Naive thymus-derived CD4-positive, alpha-beta T cell (primary cell): ENCODE measurements at places on chromosomes 1 and 21. TPM values are rescaled to one million over a fixed set of nuclear protein-coding genes. Genes with fewer than 3 reads are reported as not detected.

DNA sequence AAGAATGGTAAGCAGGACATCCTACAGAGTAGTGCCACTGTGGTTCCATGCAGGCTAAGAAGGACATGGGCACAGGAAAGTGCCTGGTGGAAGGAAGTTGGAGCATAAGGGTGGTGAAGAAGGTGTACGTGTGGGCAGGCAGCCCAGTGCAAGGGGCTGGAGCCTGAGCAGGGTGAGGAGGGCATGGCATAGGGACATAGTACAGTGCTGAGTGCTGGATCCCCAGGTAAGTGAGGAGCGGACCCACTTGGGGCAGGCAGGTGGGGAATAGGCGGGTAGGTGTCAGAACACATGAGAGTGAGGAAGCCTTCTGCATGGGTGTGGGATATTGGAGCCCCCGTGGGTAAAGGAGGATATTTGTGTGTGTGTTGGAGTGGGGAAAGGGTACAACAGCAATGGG lies 15.7 kb upstream of the LRRC53 start:
- no peak overlapping the region for H3K27ac ChIP-seq
- no peak overlapping the region for H3K4me3 ChIP-seq
- no peaks in the 10 kb centered on the region for H3K4me1 ChIP-seq
- no peaks in the 10 kb centered on the region for H3K27me3 ChIP-seq
- no peak for DNase-seq

DNA sequence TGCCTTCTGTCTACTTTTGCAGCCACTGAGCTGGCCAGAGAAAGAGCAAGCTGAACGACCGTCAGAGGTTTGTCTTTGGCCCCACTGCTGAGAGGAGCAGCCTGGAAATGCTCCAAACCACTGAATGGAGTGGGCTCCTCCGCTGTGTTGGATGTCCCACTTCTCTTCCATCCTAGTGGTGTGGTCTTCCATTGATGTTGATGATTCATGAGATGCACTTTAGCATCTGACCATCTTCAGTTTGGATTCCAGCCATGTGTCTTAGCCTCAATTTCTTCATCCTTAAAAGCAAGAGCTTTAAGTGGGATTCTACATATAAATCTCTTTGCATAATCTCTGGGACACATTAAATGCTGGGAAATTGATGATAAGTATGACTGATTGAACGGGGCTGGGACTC lies 276.9 kb downstream of the SIPA1L2 start:
- H3K4me3 ChIP-seq, result no peak overlapping the region
- H3K36me3 ChIP-seq, result no peaks in the 10 kb centered on the region
- no peak for DNase-seq

GRCh38 chr1:54743416-54744226 lies 20.7 kb downstream of the PARS2 start:
- no peak overlapping the region for H3K4me3 ChIP-seq
- no peaks in the 10 kb centered on the region for H3K27me3 ChIP-seq
- H3K4me1 ChIP-seq, result no peaks in the 10 kb centered on the region
- DNase-seq, result no peak
- H3K36me3 ChIP-seq, result peaks cover 56% of the 10 kb centered on the region
- no peak overlapping the region for H3K27ac ChIP-seq

- no peaks in the 10 kb centered on the region for H3K27me3 ChIP-seq
- no peak overlapping the region for H3K27ac ChIP-seq
- no peak overlapping the region for H3K4me3 ChIP-seq
- H3K4me1 ChIP-seq, result no peaks in the 10 kb centered on the region
Observed at GRCh38 chr1:59994302-59995198, 68.0 kb upstream of the CYP2J2 start.

- H3K4me1 ChIP-seq, result no peaks in the 10 kb centered on the region
- no peaks in the 10 kb centered on the region for H3K36me3 ChIP-seq
- no peak overlapping the region for H3K27ac ChIP-seq
- H3K27me3 ChIP-seq, result no peaks in the 10 kb centered on the region
Observed at GRCh38 chr1:28278763-28279162, 19.4 kb downstream of the SESN2 start.

DNA sequence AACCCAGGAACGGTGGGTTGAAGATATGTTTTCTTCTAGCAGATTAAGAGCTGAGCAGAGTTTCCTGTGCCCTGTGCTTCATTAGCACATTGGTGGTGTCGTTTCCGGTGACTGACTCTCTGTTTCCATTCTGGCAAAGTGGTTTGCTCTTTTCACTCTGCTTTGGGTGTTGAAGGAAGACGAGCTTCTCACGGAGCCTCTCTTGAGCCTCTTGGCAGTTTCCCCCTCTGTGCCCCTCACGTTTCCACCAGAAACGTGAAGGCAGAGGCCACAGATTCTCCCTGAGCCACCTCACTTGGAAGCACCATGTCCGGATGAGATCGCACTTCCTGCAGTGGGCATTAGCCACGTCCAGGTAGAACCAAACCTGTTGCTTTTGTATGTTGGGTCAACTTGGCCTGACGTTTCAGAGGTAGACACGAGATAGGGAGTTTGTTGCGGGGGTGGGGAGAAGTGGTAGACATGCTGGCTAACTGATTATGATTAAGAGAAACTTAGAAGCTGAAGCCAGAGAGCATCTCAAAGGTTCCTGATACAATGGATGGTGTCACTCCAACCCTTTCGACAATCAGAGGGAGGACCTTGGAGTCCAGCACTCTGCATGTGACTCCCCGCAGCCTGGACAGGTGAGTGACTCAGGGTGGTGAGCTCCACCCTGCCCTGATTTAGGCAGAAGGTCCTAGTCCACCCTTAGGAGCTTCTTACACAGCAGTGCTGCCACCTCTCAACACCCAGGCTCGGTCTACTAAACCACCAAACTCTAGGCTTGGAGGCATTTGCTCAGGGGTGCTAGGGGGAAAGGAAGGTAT lies at the start of gene LAX1:
LAX1 (plus strand) TSS at position 155 of the 809 bp plus-strand sequence; CDS start at position 538, 383 bp downstream.
- peak; percentile 81 for DNase-seq
- H3K27me3 ChIP-seq, result no peaks in the 10 kb centered on the region
- peak within 1 kb of the TSS; percentile 88 for H3K27ac ChIP-seq
- no peaks in the 10 kb centered on the region for H3K36me3 ChIP-seq
- peak within 1 kb of the TSS; percentile 72 for H3K4me3 ChIP-seq
- peaks cover 44% of the 10 kb centered on the region for H3K4me1 ChIP-seq

- no peak for DNase-seq
- no peaks in the 10 kb centered on the region for H3K36me3 ChIP-seq
- H3K4me3 ChIP-seq, result no peak overlapping the region
- H3K27ac ChIP-seq, result no peak overlapping the region
Observed at GRCh38 chr1:119097380-119097779, 43.1 kb downstream of the WARS2 start.

- H3K27me3 ChIP-seq, result no peaks in the 10 kb centered on the region
- no peaks in the 10 kb centered on the region for H3K36me3 ChIP-seq
- H3K4me3 ChIP-seq, result no peak overlapping the region
- H3K4me1 ChIP-seq, result peaks cover 9% of the 10 kb centered on the region
Observed at GRCh38 chr1:40857737-40858136, 4.4 kb downstream of the CITED4 start.

- peaks cover 4% of the 10 kb centered on the region for H3K36me3 ChIP-seq
Observed at GRCh38 chr1:11735531-11735853, 444 bp upstream of the AGTRAP start.

- no peak overlapping the region for H3K4me3 ChIP-seq
- no peaks in the 10 kb centered on the region for H3K4me1 ChIP-seq
- no peaks in the 10 kb centered on the region for H3K36me3 ChIP-seq
Observed at GRCh38 chr1:61098333-61098732, 16.0 kb downstream of the NFIA start.

DNA sequence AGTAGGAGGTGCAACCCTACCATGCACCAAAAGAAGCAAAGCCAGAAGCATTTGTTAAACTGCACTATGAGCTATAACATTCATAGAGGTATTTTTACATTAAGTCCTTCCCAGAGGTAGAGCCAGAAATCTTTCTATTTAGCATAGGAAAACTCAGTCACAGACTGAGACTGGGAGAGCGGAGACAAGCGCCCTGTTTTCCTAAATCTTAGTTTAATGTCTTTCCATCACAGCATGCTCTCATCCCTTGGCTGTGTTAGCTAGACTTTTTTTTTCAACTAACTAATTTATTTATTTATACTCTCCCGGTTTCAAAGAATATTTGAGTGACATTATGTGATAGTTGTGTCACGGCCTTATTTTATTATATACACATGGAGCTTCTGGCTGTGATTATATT lies 304.1 kb downstream of the LMX1A start:
- no peak for DNase-seq
- no peak overlapping the region for H3K4me3 ChIP-seq
- no peaks in the 10 kb centered on the region for H3K36me3 ChIP-seq
- H3K27ac ChIP-seq, result no peak overlapping the region
- no peaks in the 10 kb centered on the region for H3K27me3 ChIP-seq

DNA sequence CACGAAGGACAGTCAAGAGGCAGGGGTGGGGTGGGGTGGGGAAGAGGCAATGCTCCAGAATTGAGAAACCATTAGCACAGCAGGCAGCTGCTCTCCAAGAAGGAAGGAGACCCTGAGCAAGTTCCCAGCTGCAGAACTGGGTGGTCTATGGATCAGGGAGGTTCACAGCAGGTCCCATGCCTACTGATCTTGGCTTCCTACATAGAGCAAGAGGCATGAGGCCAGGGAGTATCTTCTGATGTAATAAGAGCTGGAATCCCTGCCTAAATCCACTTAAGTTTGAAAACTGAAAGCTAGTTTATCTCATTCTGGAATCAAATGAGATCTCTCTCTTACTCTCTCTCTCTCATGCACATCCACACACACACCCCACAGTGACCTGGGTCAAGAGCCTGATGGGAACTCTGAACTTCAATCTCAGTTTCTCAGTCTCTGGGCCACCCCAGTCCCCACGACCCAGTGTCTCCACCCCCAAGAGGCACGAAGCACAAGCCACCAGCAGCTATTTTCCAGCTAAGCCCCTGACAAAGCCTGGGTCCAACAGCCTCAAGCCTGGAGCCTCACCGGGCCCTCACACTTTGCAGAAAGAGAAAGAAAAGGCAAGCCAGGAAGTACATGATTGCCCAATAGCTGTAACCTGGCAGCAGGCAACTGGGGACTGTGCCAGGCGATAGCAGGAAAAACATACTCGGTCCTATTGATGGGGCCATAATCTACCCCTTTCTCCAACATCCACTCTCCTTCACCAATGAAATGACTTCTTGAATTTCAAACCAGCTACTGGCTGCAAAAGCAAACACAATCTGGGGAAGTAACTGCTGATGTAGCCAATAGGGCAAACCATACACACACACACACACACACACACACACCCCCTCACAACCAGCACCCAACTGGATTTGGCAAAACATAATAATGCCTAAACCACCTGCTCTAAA lies 2.2 kb downstream of the NUAK2 start:
- H3K4me3 ChIP-seq, result peak overlapping the region; percentile 95
- H3K27ac ChIP-seq, result peak overlapping the region; percentile 89
- no peaks in the 10 kb centered on the region for H3K27me3 ChIP-seq
- H3K4me1 ChIP-seq, result peaks cover 35% of the 10 kb centered on the region

- H3K27ac ChIP-seq, result no peak overlapping the region
- DNase-seq, result no peak
- H3K36me3 ChIP-seq, result no peaks in the 10 kb centered on the region
Observed at GRCh38 chr1:98057236-98057910, 136.5 kb upstream of the DPYD start.

- no peak for DNase-seq
- H3K4me1 ChIP-seq, result no peaks in the 10 kb centered on the region
- H3K36me3 ChIP-seq, result no peaks in the 10 kb centered on the region
- H3K27me3 ChIP-seq, result no peaks in the 10 kb centered on the region
- no peak overlapping the region for H3K27ac ChIP-seq
Observed at GRCh38 chr1:175725684-175726083, 17.7 kb downstream of the TNR start.

DNA sequence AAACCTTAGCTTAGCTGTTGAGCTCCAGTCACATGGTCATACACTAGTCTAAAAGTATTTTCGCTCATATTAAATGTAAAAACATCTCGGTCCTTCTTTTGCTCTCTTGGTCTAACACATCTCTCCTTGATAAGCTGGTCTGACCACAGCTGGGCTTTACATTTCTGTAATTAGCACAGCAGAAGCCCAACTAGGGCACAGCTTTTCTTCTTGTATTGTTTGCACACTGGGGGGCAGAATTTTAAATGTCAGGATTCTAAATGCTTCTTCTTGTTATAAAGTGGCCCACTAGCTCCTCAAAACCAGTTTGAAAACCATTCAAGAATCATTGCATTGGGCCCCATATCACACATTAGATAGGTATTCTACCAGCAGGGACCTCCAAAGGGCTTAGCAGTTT lies 289.1 kb upstream of the PKN2 start:
- H3K4me3 ChIP-seq, result no peak overlapping the region
- no peaks in the 10 kb centered on the region for H3K4me1 ChIP-seq
- no peaks in the 10 kb centered on the region for H3K36me3 ChIP-seq
- no peaks in the 10 kb centered on the region for H3K27me3 ChIP-seq
- no peak overlapping the region for H3K27ac ChIP-seq

GRCh38 chr1:22767852-22768251 lies 57.2 kb downstream of the EPHB2 start:
- H3K27ac ChIP-seq, result no peak overlapping the region
- DNase-seq, result no peak
- no peaks in the 10 kb centered on the region for H3K36me3 ChIP-seq
- H3K27me3 ChIP-seq, result no peaks in the 10 kb centered on the region
- no peak overlapping the region for H3K4me3 ChIP-seq
- H3K4me1 ChIP-seq, result no peaks in the 10 kb centered on the region

- H3K36me3 ChIP-seq, result no peaks in the 10 kb centered on the region
- H3K27ac ChIP-seq, result no peak overlapping the region
- no peaks in the 10 kb centered on the region for H3K27me3 ChIP-seq
- no peak overlapping the region for H3K4me3 ChIP-seq
Observed at GRCh38 chr1:87712261-87713010, 383.8 kb downstream of the LMO4 start.

DNA sequence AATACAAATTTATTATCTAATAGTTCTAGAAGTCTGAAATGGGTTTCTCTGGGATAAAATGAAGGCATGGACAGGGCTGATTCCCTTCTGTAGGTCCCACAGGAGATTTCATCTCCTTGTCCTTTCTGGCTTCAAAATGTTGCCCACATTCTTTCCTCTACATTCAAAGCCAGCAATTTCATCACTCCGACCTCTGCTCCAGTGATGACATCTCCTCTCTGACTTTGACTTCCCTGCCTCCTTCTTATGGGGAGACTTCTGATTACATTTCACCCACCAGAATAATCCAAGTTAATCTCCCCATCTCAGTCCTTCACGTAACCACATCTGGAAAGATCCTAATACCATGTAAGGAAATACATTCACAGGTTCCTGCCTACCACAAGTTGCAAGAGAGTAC lies 358.0 kb upstream of the C1orf87 start:
- H3K4me1 ChIP-seq, result no peaks in the 10 kb centered on the region
- no peaks in the 10 kb centered on the region for H3K36me3 ChIP-seq
- no peak for DNase-seq
- no peak overlapping the region for H3K27ac ChIP-seq
- no peak overlapping the region for H3K4me3 ChIP-seq

METTL25B gene
- 5.1 TPM for polyA plus RNA-seq

C1orf116 gene
- polyA plus RNA-seq, result not detected

MXRA8 gene
- 0.66 TPM for polyA plus RNA-seq

KRTAP19-3 gene
- polyA plus RNA-seq, result not detected

PHF13 gene
- polyA plus RNA-seq, result 6.3 TPM

PGBD5 gene
- not detected for polyA plus RNA-seq

F13B gene
- not detected for polyA plus RNA-seq

CCDC18 gene
- 6.9 TPM for polyA plus RNA-seq

LCE2A gene
- not detected for polyA plus RNA-seq

MMP23B gene
- not detected for polyA plus RNA-seq

AVPR1B gene
- polyA plus RNA-seq, result not detected

KRTAP21-2 gene
- polyA plus RNA-seq, result not detected
